ENCODE measurements at places on chromosomes 7 and 10. TPM values are rescaled to one million over a fixed set of nuclear protein-coding genes. Genes with fewer than 3 reads are reported as not detected.

- H3K4me3 ChIP-seq, result no peak overlapping the region
- H3K36me3 ChIP-seq, result no peaks in the 10 kb centered on the region
- H3K27me3 ChIP-seq, result no peaks in the 10 kb centered on the region
- DNase-seq, result no peak
- H3K4me1 ChIP-seq, result peaks cover 5% of the 10 kb centered on the region
- H3K27ac ChIP-seq, result no peak overlapping the region
These were observed 170.1 kb upstream of the SEMA3D start for GRCh38 chr7:85356916-85357315.

- H3K27me3 ChIP-seq, result no peaks in the 10 kb centered on the region
- no peak overlapping the region for H3K4me3 ChIP-seq
- no peak for DNase-seq
- H3K36me3 ChIP-seq, result no peaks in the 10 kb centered on the region
These were observed 51.2 kb upstream of the CARD11 start for GRCh38 chr7:3094701-3095445.

DNA sequence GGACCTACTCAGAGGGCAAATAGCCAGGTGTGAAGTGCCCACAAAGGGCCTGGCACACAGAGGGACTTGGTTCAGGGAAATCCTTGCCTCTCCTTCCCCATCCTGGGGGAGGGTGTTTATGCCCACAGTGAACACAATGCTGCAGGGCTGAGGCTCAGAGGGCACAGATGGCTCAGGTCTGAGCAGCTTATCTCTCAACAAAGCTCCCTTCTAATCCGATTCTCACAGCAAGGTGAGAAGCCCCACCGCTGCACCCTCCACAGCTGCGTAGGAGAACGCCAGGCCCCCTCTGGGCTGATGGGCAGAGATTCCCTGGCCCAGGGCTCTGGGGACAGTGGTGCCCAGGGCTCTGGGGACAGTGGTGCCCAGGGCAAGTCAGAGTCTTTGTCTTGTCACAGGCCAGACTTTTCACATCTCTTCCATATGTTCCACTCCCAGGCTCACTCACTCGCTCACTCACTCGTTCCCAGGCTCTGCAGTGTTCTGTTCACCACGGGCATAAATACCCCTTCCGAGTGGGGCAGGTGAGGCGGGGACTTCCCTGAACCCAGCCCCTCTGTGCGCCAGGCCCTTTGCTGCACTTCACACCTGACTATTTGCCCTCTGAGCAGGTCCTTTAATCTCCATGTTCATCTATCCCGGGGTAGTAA is 8.7 kb upstream of the CDHR1 start:
- H3K27me3 ChIP-seq, result peaks cover 24% of the 10 kb centered on the region
- no peaks in the 10 kb centered on the region for H3K4me1 ChIP-seq
- no peak for DNase-seq
- H3K4me3 ChIP-seq, result no peak overlapping the region

- no peak overlapping the region for H3K4me3 ChIP-seq
- no peaks in the 10 kb centered on the region for H3K36me3 ChIP-seq
- peak; percentile 69 for DNase-seq
- peak overlapping the region; percentile 71 for H3K27ac ChIP-seq
- peaks cover 100% of the 10 kb centered on the region for H3K27me3 ChIP-seq
These were observed 13.0 kb downstream of the EN2 start for GRCh38 chr7:155470686-155471638.

SFXN3 gene
- total RNA-seq, result 1.7 TPM

Data from endodermal cell (in vitro differentiated cells).